Trophoblast cell (in vitro differentiated cells and primary cell): ENCODE measurements at places on chromosomes 13 and 19.

DNA sequence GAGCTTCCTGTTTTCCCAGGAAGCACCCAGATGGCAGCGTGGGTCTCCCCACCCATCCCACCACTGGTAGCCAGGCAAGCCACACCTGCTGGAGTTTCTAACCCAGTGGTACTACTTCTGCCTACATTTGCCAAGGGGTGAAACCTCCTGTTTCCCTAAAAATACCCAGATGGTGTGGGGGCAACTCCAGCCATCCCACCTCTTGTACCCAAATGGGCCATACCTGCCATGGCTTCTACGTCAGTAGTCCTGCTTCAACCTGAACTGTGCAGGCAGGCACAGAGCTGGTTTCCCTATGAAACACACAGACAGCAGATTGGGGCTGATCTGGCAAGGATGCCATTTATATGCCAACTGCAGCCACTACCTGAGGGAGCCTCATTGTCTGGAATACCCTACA, 809.4 kb upstream of the MIR17HG start:
- no peak for DNase-seq

GRCh38 chr13:33380487-33381079, 95.0 kb upstream of the STARD13 start:
- no peak for DNase-seq

DNA sequence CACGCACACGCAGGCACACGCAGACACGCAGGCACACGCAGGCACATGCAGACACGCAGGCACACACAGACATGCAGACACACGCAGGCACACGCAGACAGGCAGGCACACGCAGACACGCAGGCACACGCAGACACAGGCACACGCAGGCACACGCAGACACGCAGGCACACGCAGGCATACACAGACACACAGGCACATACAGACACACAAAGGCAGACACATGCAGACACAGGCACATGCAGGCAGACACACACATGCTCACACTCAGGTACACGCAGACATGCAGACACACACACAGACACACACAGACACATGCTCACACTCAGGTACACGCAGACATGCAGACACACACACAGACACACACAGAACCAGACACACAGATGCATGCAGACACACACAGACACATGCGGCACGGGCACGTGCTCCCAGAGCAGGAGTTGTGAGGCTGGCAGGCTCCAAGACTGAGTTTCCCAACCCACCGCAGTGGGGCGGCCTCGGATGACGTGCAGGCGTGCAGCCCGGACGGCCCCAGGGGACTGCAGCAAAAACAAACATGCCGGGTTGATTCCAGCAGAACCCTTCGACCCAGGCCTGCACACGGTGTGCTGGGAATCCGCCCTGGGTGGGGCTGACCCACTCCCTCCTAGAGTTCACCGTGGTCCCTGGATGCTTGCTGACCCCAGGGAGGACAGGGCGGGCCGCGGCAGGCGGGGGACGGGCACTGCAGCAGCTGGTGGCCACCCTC, 100.0 kb downstream of the GADD45B start:
- peak; percentile 77 for DNase-seq

DNA sequence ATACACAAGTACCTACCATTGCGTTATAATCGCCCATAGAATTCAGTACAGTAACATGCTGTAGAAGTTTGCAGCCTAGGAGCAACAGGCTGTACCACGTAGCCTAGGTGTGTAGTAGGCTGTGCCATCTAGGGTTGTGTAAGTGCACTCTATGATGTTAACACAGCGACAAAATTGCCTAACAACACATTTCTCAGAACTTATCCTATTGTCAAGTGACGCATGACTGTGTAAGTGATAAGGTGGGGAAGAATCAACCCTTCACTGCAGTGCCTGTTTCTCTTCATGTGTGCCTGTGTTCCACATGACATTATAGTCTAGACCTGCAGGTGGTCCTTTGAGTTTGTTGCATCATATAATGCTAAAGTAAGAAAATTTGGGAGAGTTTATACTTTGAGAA, 94.0 kb downstream of the PCDH9 start:
- DNase-seq: no peak

DNA sequence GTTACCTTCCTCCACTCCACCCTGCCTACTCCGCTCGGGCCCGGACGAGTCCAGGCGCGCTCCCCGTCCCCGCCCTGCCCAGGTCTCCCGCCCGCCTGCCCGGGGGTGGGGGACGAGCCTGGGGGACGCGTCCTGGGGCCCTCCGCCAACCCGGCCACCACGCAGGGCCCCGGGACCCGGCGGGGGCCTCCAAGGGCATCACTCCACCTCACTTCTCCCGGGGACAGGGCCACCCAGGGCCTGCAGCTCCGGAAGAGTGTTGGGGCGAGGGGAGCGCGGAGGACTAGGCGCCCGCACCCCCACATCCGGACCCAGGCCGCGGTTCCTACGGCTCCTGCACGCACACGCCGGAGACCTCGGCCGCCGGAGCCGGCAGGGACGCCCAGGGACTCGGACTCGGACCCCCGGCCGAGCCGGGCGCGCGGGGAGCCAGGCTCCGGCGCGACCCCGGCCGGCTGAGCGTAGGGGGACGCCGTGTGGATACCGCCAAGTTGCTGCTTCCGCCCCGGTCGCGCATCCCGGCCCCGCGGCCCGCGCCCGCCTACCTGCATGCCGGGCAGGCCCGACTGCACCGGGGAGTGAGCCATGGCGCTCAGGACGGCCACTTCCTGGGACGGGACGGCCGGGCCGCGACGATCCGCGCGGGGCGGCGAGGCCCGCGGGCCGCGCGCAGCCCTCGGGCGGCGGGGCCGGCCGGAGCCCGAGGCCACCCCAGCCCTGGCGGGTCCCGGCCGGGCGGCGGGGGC, 534 bp downstream of the STK24 start:
- no peak for DNase-seq

- no peak for DNase-seq
Measured at GRCh38 chr13:44373247-44373600, 400 bp upstream of the SERP2 start.

DNA sequence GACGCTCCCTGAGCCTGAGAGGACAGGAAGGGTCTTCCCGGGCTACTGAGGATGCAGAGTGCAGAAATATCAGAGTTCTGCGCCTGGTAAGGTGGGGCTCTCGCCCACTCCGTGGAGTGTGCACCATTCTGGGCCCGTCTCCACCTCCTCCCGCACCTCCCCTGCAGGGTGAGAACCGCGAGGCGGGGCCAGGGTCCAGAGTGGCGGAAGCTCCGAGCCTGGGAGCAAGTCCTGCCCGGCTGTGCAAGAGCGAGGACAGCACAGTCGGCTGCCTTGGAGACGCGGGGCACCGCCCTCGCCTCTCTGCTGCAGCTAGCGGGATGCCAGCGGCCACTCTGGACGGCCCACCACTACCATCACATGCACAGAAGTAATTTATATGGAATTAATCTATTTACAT, 2304.4 kb downstream of the PCDH9 start:
- no peak for DNase-seq

- DNase-seq: no peak
Measured at GRCh38 chr19:7500811-7501450, 12.1 kb upstream of the PEX11G start.

GRCh38 chr13:42400188-42400833, 128.4 kb downstream of the AKAP11 start:
- no peak for DNase-seq

GRCh38 chr13:61417086-61417570, 1.5 kb upstream of the PCDH20 start:
- DNase-seq: no peak
